Fibroblast of upper back skin (primary cell): ENCODE measurements at places on chromosomes 4 and X.

GRCh38 chrX:74242050-74242449, 61.9 kb upstream of the ZCCHC13 start:
- peak; percentile 60 for DNase-seq

DNA sequence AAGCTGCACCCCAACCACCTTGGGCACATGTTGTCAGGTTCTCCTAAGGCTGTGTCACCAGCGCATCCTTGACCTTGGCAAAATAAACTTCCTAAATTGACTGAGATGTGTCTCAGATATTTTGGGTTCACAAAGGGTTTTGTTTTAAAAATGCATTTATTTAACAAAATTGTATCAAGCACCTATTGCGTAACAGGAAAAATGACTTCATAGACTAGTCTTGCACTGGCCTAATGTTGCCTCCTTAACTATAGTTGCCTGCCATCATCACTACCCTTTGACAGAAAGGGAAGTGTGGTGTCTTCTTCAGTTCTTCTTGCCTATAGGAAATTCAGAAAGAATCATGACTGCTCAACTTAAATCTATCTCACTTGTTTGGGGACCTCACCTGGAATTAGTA, 374.2 kb downstream of the SH2D1A start:
- DNase-seq, result no peak

DNA sequence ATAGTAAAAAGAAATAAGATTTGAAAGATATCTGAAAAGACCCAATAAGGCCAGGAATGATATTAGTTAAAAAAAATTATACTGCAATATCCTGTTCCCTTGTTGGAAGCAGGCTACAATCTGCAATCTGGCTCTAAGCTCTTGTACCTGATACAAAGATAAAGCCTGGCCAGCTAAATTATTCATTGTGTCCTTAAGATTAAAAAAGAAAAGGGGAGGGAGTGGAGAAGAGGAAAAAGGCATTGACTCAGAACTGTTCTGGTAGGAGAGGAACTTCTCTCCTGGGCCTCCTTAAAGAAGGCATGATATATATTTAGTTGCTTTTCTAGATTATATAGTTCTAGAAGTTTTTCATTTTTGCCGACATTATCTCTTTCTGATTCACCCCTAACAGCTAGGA, 46.7 kb downstream of the IRF2 start:
- DNase-seq, result no peak

DNA sequence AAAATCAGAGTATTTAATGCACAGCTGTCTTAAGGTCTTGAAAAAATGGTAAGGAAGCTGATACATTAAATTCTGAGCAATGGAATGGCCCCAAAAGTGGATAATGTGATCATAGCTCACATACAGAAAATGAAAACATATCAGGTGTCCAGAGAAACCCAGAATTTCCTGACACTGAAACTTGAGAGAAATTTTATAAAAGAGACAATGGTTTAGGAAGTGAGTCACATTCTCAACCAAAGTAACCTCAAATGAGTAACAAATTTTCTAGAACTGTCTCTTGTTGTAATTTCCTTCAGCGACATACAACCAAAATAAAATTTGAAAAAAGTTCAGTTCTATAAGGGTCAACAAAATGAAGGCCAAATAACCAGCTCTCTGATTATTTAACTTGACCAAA, 37.4 kb upstream of the PACRGL start:
- DNase-seq, result peak; percentile 14

DNA sequence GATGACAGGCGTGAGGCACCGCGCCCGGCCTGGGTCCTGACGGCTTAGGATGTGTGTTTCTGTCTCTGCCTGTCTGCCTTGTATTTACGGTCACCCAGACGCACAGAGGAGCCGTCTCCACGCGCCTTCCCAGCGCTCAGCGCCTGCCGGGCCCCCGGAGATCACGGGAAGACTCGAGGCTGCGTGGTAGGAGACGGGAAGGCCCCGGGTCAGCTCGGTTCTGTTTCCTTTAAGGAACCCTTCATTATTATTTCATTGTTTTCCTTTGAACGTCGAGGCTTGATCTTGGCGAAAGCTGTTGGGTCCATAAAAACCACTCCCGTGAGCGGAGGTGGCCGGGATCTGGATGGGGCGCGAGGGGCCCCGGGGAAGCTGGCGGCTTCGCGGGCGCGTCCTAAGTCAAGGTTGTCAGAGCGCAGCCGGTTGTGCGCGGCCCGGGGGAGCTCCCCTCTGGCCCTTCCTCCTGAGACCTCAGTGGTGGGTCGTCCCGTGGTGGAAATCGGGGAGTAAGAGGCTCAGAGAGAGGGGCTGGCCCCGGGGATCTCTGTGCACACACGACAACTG, 1.3 kb downstream of the SHOX start:
- DNase-seq, result no peak

- DNase-seq, result peak; percentile 33
Measured at GRCh38 chr4:139633661-139634060, 32.0 kb upstream of the MGST2 start.

GRCh38 chr4:181820553-181820952, 422.6 kb upstream of the TENM3 start:
- no peak for DNase-seq

GRCh38 chr4:168335621-168336020, 17.1 kb upstream of the DDX60 start:
- peak; percentile 30 for DNase-seq

DNA sequence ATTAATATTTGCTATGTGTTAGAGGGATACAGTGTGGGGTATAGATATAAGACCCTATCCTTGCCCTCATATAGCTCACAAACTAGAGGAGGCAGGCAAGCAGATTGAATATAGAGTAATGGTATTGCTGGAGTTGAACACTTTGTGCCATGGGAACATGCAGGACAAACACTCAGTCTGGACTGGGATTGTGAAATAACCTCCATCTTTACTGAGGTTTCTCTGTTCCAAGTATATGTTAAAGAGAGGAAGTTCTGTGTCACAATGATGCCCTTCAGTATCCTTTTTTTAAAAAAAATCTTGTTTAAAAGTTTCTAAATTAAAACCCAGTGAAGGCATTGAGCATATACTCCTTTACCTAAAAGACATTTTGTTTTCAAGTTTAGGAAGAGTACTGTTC, 8.7 kb downstream of the FABP2 start:
- no peak for DNase-seq

DNA sequence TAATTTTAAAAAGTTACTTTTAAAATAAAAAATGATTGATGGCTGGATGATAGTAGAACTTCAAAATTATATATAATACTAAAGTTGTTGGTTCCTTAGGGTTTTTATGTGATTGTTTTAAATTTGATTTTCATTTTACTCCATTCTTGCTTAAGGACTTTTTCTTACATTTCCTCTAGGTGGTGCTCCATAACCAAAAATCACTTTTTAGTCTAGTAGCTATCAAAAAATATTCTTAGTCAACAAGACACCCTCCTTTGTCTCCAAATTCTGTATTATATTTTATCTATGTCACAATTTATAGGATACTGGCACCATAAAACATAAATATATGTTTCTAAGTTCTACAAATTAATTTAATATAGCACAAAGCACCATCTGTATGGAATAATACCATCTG, 67.2 kb upstream of the BRWD3 start:
- peak; percentile 20 for DNase-seq

GRCh38 chr4:44806071-44806470, 79.7 kb upstream of the GNPDA2 start:
- DNase-seq, result no peak

- DNase-seq, result no peak
Measured at GRCh38 chrX:137545711-137546651, 19.9 kb upstream of the ZIC3 start.

DNA sequence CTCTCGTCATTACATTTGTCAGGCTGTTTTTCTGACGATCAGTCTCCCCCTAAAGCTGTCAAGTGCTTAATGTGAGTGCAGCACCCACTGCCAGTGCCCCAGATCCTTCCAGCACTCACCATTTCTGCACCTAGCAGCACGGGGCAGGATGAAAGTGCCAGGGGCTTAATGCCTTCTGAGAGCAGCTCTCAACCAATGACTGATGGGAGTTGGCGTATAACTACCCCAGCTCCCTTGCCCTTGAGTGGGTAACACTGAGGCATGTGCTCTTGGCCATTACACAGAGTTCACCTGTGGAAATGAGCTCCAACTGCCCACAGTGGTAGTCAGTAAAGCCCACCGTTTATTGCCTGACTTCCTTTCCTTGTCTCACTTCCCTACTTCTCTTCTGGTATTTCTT, 226.2 kb upstream of the BCOR start:
- DNase-seq, result no peak

DNA sequence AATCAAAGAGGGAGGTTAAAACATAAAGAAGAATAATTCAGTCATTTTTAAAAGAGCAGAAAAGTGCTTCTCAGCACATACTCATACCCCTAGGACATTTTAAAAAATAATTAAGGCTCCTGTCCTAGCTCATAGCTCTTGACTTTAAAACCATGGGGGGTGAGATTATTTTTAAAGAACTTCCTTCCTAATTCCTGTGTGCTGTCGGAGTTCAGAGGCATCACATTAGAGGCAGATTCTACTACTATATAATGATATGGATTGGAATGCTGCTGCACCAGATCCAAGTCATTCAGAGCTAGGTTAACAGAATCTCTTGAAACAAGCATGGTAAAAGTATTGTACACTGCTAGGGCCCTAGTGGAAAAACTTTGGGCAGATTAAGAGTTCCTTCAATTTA, 456.5 kb upstream of the ADGRL3 start:
- DNase-seq, result peak; percentile 10

DNA sequence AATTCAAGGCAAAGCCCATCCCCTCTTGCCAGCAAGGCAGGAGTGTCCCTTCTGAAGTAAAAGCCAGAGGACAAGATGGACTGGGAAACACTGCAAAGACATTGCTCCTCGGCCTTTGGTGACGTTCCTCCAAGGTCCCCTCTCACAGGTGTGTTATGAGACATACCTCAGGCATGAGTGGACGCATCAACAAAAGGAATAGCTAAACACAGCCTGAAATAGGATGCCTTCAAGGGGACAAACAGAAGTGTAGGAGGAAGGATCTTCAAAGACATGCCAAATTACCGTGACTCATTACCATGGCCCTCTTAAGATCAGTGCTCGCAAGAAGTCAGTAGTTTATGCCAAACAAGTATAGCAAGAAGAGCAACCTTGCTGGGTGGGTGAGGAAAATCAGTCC, 6.0 kb upstream of the IDS start:
- no peak for DNase-seq

- no peak for DNase-seq
Measured at GRCh38 chr4:160386846-160387245, 1284.0 kb downstream of the RAPGEF2 start.

GRCh38 chr4:106583567-106583966, 215.0 kb upstream of the GIMD1 start:
- peak; percentile 98 for DNase-seq

- DNase-seq, result peak; percentile 48
Measured at GRCh38 chrX:40154853-40155588, 57.3 kb upstream of the BCOR start.
